ENCODE measurements at places on chromosomes 2 and 18.

GRCh38 chr2:46230115-46230571 lies 67.1 kb upstream of the EPAS1 start:
- no peak for DNase-seq

GRCh38 chr2:151299920-151300539 lies 10.6 kb upstream of the NMI start:
- no peak for DNase-seq

DNA sequence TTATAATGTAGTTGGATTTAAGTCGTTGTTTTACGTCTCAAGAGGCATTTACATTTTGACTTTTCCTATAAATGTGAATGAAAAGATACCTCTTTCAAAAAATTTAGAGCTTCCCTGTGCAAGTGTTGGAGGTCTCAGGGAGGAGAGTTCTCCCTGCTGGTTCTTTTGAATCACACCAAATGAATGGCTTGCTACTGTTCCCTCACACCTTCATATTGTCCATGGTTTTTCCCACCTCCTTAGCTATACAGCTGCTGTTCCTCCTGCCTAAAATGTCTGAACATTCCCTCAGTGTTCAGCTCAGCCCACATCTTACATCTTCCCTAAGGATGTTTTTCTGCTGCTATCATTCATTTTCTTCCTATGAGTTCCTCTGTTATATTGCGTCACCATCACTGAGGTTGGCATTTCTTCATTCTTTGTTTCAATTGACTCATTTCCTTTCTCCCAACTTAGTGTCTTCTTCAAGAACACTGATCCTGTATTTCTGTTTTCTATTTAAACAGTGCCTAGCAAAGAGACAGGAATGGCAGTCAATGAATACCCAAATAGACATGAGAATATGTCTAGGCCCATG lies 46.0 kb downstream of the COX7A2L start:
- peak; percentile 65 for DNase-seq

DNA sequence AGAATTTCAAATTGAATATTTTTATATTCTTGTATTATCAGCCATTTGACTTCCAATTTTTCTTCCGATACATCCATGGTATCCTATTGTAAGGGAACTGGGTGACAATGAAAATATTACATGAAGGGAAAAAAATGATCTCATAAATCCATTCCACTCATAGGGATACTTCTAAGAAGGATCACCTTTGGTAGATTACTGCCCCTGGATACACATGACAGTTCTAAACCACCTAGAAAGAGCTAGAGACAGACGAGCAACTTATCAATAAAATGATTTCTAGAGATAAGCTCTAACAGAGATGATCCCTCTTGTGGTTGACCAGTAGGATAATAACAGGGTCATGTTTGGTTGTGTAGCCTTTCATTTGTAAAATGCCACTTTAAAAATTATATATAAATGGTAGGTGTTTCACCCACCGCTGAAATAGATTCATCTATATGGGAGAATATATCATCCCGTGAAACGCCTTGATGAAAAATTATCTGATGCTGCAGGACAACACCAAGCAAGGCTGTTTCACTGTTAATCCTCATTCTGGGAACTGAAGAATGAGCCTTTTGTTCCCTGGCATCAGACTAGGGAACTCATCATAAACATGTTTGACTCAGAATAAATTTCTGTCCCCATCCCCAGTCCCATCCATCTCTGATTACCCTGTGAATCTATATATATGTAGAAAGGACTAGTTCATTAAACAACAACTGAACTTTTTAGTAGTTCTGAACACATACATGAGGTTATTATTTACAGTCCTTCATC lies 180.0 kb downstream of the TCF4 start:
- DNase-seq, result no peak

DNA sequence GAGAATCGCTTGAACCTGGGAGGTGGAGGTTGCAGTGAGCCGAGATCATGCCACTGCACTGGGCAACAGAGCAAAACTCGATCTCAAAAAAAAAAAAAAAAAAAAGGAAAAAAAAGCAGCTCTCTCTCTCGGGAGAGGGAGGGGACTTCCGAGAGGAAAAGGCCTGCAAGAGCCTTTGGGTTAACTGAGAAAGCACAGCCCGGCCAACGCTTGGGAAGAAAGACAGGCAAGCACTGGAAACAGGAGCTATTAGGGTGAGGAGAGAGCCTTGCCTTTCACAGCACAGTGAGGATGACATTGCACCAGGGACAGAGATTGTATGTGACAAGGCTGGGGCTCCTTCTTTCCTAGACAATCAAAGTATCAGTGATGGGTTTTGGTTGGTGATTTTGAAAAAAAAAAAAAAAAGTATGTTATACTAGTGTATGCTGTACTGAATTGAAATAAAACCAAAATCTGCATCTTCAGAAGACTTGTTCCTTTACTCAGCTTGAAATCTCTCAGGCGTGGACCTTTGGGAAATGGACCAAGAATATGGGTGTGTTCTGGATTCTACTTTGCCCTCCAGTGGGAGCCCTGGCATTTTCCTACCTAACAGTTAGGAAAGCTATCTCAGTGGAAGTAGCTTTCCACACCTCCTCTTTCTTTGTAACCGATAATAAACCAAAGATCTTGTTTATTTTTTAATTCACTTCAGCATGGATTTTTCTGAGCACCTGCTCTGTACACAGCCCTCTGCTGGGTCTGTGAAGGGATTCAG lies 16.7 kb downstream of the SRSF7 start:
- DNase-seq, result no peak

DNA sequence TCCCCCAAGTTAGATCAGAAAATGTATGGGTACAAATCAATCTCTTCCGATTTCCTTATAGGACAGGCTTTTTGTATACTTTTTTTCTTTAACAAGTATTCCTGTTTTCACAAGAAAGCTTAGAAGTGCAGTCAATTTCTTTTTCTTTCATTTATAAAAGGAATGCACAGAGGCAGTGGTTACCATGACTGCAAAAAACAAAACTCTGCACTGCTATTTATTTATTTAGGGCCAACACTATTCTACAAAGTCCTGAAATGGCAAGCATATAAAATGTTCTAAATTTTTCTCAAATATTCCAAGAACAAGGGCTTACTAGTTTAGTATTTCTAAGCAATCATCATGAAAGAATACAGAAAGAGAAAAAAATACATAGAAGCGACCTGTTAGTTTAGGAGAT lies 22.2 kb downstream of the ATAD2B start:
- peak; percentile 17 for DNase-seq

DNA sequence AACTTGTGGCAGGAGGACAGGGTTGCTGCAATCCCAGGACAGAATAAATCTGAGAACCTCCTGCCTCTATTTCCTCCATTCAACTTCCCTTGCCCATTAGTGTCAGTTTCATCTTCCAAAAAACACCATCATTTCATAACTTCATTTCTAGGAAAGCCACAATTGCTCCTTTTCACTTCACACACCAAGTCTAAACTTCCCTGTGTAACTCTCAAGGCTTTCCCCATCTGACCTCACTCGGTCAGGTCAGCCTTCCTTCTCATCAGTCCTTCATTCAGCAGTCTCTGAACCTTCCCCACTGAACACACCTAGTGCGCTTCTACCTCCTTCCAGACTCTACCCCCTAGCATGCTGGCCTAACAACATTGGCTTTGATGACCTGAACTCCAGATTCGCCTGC lies 35.8 kb downstream of the TCF7L1 start:
- DNase-seq, result no peak

DNA sequence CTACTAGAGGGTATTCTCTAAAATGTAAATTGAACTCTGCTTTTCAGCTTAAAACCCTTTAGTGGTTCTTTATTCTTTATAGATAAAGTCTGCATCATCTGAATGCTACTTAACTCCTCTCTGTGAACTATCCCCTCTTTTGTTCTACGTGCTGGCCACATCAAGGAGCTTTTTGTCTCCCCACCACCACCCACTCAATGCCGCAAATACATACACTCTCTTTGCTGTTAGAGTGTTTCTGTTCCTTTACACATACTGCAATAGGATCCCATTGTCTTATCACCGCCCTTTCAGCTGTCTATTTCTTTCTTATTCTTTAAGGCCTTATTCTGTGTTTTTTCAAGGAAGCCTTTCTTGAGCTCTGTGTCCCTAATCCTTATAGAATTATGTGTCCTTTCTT lies 83.3 kb downstream of the EML4 start:
- no peak for DNase-seq

DNA sequence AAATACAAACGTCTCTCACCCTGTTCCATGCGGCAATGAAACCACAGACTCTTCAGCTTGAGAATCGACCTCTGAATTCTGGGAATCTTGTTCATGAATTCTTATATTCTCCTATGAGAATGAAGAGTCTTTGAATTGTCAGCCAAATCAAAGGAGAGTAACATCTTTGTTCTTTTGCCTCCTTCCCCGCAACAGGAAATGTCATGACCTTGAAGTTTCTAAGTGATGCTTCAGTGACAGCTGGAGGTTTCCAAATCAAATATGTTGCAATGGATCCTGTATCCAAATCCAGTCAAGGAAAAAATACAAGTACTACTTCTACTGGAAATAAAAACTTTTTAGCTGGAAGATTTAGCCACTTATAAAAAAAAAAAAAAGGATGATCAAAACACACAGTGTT lies 21.8 kb downstream of the TNFAIP6 start:
- no peak for DNase-seq

GRCh38 chr2:174035117-174035635 lies 70.0 kb upstream of the SP3 start:
- DNase-seq, result no peak

DNA sequence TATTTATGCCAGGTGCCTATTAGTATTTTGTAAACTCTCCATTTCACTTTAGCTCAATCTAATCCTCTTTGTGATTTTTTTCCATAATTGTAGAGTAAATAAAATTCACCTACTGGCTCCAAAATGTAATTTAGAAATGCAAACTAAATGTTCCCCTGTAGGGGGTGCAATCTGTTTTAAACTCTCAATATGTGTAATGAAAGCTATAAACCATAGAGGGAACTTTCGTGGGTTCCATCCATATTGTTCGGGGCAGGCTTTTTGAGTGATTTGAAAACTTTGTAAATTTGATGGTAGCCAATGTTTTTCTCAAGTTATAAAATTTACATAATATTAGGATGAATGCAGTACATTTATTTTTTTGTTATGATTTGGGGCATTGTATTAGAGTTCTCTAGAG lies 49.4 kb downstream of the TSPYL6 start:
- DNase-seq, result peak; percentile 26

DNA sequence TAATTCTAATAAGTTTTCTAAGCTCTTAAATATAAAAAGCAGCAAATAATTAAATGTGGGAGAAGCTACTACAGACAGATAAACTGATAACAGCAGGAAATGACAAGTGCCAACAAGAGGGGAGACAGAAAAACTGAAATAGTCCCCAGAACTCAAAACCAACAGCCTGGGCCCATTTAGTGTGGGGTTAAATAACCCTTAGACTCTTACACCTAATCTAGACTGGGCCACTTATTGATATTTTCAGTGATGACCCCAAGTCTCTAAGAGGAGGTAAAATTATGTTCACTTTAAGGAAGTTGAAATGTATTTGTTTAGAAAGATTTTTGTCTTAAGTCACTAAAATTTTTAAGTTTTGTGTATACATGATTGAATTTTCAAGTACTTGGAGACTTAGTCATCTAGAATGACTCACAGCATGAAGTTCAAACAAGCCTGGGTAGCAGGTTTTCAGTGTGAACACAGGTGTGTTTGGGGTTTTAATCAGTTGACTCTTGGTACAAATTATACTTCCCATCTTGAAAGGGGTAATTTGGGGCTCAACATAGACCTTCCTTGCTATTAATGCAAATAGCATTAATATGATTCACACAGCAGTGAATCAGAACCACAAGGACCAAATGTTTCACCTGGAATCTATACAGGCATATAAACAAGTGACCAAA lies 54.9 kb upstream of the MYO3B start:
- no peak for DNase-seq

DNA sequence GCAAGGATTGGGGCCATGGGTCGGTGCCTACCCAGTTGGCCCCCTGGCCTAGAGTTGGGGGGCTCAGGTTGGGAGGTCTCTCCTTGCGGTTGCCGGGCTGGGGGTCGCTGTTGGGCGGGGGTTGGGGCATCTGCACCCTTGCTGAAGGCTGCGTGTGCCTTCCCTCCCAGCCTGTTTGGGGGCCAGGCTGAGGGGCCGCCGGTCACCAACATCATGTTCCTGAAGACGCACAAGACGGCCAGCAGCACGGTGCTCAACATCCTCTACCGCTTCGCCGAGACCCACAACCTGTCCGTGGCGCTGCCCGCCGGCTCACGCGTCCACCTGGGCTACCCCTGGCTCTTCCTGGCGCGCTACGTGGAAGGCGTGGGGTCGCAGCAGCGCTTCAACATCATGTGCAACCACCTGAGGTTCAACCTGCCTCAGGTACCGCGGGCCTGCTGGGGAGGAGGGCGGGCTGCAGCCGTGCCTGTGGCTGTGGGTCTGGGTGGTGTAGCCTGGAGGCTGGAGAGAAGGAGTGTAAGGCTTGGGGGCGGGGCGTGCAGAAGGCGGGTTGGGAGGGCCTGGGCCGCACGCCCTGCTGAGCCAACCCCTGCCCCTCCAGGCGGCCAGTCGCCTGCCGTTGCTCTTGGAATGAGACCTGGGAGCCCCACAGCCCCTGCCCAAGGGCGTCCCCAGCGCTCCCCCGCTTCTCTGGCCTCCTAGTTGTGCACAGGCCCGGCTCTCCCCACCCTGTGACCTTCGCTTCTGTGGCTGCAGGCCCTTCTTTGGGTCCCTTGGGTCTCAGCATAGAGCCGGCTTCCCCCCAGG lies 7.2 kb upstream of the NEU4 start:
- DNase-seq, result no peak

- no peak for DNase-seq
Observed at GRCh38 chr2:174842496-174842895, 78.2 kb upstream of the CHRNA1 start.

- DNase-seq, result no peak
Observed at GRCh38 chr2:128362889-128363228, 44.2 kb upstream of the HS6ST1 start.

DNA sequence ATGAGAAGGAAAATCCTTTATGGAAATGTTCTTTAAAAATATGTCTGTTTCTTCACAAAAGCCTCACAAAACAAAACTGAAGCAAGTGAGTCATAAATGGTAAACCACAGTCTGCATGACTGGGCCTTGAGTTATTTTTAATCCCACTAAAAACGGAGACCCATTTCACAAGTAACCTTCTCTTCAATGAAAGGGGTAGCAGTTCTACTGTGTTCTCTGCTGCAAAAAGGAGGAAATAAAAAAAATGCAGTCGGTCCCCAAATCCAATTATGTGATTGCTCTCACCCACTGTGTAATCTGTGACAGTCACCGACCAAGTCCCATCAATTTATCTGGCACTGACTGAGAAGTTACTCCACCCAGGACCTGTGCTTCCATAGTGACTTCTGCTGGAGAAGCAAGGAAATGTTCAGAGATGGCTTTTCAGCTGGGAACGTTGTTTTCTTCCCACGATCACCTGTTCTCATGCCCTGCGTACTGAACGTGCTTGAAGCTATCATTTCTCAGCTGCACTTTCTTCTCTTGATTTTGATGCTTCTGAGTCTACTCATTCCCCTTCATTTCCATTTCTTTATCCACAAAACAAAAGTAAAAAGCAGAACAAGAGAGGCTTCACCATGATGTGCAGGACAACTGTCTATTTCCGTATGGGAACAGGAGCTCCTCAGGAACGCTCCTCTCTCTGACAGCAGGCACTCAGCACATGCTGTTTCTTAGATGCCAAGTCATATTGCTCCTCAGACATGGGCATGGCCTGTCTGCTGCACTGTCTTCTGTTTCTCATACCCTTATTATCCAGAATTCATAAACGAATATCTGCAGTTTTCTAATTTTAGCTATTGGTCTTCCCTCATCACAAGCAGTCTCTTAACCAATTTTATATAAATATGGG lies 80.0 kb upstream of the TMEM200C start:
- peak; percentile 8 for DNase-seq

- DNase-seq, result no peak
Observed at GRCh38 chr2:12543076-12543977, 173.4 kb upstream of the TRIB2 start.
